HS-5 (cell line): ENCODE measurements at places on chromosomes 2 and 18.

DNA sequence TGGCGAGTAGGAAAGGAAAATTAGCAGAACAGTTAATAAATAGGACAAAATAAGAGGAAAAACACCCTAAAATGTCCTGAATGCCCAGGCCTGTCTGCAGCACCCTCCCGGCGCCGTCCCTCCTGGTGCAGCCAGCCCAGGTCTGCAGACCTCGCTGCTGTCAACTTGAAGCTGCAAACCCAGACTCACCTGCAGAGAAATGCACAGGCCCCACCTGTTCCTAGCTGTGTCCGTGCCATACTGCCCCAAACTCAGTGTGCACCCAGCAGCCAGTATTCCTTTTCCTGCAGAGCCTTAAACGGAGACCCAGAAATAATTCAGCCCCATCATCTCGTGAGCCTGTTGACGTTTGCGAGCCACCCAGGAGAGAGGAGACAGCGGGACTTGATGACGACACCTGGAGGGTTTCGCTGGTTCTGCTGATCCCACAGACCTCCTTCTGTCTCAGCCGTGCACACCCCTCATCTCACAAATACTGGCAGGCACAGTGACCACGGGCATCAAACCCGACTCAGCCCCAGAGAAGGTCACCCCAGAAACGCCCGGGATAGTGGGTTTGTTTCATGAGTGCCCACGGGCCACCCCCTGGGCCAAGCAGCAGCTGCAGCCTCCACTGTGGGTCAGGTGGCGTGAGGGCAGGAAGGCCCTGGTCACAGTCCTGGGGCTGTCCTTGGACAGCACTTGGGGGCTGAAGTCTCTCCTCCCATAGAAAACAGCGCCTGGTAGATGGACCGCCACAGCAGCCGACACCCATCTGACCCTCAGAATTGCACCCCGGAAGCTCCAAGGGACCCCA, 239.5 kb upstream of the SALL3 start:
- no peak for DNase-seq

GRCh38 chr2:177287814-177288213, 23.3 kb upstream of the NFE2L2 start:
- no peak for DNase-seq

- no peak for DNase-seq
Measured at GRCh38 chr2:236753606-236754270, 184.1 kb downstream of the ACKR3 start.

GRCh38 chr2:19255481-19255880, 102.9 kb downstream of the OSR1 start:
- DNase-seq = no peak

GRCh38 chr18:63315876-63316275, 3.7 kb downstream of the BCL2 start:
- DNase-seq = no peak

DNA sequence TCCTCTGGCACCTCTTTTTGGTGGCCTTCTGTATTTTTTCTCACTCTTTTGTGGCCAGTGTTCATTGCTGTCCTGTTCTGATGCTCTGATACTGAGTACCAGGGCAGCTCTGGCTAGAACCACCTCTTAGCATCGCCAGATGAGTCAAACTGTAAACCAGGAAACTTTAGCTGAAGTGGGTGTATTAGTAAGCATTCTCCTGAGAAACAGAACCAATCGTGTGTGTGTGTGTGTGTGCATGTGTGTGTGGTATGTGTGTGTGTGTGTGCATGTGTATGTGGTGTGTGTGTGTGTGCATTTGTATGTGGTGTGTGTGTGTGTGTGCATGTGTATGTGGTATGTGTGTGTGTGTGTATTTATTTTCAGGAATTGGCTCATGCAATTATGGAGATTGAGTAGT, 166.3 kb upstream of the SKOR2 start:
- no peak for DNase-seq
